GM06990 (cell line): ENCODE measurements at places on chromosomes 5 and 9.

- DNase-seq = no peak
These were observed 1.6 kb upstream of the OBP2B start for GRCh38 chr9:133210609-133211008.

GRCh38 chr9:134439368-134439784 lies 113.1 kb downstream of the RXRA start:
- DNase-seq = no peak

DNA sequence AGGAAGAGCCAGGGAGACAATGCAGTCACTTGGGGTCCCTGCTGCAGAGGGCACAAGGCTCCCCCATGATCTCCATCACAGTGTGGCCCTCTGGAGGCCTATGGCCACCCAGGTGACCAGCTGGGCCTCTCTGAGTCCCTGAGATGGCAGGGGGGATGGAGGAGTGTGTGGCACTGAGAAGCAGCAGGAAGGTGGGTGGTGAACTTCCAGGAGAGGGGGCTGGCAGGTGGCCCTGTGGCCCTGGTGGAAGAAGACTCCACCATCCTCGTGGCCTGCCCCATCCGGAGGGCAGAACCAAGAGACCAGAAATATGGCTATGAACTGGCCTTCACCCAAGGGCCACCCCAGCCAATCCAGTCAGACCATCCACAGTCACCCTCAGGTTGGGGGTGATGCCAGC lies 31.7 kb upstream of the AFAP1L1 start:
- DNase-seq = no peak

DNA sequence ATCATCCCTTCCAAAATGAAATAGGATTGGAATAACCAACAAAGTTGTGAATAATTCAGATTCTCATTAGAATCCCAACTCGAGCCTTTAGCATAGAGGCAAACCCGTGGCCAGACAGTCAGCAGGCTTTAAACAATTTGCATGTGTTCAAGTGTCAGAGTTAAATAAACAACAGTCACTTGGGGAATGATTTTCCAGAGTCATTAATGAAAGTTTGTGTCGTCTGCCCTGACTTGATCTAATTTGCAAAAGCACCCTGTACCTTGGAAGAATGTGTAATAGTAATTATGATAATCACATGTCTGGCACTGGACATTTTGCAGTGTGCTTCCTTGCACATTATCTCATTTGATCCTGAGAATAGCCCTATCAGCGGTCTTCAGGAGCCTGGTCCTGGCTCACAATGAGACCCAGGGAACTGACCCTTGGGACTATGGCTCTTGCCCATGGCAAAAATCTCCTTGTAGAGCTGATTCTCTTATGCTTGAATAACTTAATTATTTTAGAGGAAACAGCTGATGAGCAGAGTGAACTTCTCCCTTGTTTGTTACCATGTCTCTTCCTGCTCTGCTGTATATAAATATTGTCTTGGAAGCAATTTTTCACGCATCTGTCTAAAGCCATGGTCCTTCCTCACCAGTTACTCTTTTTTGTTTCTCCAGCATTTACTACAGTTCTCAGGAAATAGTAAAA lies 272.7 kb downstream of the NR3C1 start:
- DNase-seq = no peak

DNA sequence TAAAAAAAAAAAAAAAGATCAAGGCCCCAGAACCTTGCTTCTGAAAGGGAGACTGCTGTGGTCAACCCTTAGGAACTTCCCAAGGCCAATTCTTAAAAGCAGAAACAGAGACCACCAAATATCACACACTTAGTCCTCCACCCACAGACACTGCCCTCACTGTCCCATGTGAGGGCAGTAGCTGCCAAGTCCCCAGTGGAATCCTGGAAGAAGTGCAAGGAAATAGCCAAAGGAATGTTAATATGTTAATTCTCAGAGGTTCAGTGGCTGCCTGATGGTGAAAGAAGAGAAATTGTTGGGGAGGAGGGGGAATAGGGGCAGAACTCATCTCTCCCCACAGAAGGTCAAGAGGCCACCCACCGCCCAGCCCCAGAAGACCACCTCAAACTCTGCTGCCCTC lies 23.1 kb downstream of the FSTL4 start:
- no peak for DNase-seq

GRCh38 chr9:89093201-89093975 lies 85.2 kb downstream of the SHC3 start:
- DNase-seq = no peak

- no peak for DNase-seq
These were observed 60.9 kb upstream of the ROR2 start for GRCh38 chr9:92010705-92011536.

GRCh38 chr9:105296877-105297287 lies 52.4 kb downstream of the SLC44A1 start:
- DNase-seq = no peak

DNA sequence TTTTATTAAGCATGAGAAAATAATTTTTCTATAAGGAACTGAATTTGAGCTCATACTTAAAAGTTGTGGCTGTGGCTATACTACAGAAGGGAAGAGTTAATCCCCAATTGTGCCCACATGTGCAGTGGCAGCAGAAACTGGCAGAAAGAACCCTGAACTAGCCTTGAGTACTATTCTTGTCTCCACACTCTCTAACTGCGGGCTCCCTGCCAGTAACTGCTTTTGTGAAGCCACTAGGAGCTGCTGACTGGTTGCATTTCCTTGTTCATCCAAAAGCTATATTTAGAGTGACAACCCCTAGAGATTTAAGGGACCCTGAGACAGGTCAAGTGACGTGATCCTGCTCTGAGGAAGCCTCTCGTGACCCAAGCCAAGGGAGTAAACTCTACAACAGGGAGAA lies 238.6 kb downstream of the ELAVL2 start:
- DNase-seq = no peak

DNA sequence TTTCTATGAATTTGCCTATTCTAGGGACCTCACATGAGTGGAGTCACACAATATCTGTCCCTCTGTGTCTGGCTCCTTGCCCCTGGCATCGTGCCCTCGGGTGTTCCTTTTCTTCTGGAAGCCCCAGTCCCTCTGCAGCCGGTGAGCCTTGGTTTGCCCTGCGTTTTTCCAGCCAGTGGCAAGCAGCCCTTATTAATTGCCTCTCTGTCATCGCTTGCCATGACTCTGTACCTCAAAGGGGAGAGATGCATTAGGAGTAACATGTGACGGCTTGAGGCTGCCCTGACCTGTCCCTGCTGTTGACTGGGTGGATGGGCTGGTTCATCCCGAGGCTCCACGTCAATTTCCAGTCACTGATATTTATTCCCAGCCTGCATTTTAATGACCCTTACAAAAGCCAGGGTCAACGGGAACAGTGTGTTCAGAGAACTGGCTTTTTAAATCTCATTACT lies 87.3 kb downstream of the CFAP90 start:
- no peak for DNase-seq

- DNase-seq = no peak
These were observed 362.6 kb downstream of the PTPRD start for GRCh38 chr9:10250219-10250618.

DNA sequence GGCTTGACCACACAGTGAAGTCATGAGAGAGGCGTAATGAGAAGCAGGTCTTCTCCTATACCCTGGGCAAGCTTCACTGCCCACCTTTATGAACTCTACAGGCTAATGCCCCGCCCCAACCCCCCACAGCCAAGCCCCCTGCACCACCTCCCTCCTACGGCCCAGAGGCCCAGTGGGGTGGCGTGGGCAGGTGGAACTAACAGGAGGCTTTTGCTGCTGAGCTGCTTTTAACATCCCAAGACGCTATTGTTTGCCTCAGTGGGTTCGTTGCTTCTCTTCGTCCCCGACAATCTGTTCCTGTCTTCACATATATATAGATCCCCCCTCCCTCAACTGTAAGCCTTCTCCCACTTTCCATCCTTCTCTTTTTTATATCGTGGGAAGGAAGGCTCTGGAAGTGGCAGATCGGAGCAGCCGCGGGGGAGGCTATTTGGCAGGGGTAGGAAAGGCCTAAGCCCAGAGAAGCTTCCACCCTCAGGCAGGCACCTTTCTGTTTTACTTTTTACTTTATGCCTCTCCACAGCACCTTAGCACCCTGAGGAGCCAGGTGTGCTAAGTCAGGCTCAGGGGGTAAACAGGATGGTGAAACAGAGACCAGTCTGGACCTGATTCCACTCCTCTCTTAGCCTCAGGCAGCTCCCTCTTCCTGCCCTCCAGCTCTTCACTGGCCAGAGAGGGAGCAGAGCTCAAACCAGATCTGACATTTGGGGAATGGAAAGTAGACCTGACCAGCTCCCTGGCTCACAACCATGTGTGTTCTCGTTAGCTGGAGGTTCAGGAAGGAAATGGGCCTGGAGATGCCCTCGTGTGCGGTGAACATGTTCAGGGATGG lies 26.5 kb downstream of the CD74 start:
- DNase-seq = no peak

DNA sequence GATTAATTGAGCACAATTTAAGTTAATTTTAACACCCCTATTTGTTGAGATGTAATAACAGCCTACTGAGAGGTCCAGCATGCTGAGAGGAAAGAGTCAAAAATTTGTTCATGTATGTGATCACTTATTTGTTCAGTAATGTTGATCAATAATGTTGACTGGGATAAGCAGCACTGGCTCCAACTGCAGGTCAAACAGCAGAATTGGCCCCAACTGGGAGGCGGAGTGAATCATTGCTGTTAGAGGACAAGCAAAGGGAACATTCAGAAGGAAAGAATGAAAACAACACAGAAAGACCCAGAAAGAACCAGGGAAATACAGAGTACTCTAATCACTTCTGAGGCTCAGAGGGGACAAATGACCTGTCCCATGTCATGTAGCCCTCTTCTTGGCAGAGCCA lies 221.1 kb downstream of the COMMD10 start:
- DNase-seq = no peak

DNA sequence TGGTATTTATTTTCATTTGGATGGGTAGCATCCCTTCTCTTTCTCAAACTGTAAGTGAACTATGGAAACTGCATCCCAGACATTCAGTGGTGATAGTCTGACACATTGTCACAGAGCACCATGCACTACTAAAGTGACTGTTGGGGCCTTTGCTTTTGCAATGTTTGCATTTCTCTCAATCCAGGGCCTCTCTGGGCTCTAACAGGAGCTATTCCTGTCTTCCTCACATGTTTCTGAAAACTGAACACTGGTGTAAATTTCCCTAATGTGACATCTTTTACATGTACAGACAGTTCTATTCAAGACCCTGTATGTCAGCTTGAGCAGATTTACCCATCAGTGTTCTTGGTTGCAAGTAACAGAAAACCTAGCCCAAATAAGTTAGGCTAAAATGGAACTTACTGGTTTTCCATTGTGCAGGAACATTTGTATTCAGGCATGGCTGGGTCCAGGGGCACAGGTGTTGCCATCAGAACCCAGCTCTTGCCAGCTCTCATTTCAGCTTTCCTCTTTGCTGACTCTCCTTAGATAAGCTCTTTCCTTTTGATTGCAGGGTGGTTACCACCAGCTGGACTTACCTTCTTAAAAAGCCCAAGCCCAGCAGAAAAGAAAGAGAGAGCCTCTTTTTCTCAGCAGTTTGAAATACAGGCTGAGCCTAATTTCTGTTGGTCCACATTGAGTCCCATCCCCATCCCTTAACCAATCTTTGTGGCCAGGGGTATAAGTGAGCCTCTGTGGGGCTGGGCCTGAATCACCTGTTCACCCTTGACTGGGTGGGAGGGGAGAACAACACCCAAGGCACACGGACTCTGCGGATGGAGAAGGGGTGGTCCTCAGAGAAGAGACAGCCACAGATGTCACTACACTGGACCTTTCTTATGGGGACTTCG lies 234.3 kb downstream of the NR3C1 start:
- no peak for DNase-seq

GRCh38 chr5:132365213-132365612 lies 4.3 kb upstream of the SLC22A5 start:
- no peak for DNase-seq

DNA sequence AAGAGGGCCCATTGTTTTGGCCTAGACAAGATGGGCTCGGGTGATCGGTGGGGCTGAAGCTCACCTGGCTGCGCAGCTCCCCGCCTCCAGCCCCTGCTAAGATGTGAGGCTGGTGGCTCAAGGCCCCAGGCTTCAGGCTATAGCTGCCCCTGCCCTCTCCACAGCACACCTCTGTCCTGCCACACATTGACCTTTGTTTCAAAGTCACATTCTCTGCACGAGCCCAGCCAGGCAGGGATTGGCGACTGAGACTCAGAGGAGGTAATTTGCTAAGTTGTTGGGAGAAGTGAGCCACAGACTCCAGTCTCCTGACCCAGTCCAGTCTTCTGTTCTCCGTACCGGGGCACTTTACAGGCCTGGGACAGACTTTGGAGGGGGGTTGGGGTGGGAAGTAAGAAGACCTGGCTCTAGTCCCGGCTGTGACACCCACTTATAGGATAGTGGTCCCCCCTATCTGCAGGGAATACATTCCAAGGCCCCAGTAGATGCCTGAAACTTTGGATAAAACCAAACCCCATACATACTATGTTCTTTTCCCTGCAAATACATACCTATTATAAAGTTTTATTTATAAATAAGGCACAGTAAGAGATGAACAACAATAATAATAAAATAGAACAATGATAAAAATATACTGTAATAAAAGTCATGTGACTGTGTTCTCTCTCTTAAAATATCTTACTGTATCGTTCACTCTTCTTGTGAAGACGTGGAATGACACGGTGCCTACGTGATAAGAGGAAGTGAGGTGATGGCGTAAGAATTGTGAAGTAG lies 13.3 kb downstream of the PDGFRB start:
- DNase-seq = no peak

- DNase-seq = no peak
These were observed 18.7 kb downstream of the DAPK1 start for GRCh38 chr9:87516222-87516925.

GRCh38 chr9:101951598-101951997 lies 213.2 kb upstream of the GRIN3A start:
- DNase-seq = no peak

- peak; percentile 56 for DNase-seq
These were observed 3.8 kb downstream of the IFNA1 start for GRCh38 chr9:21443849-21444625.

GRCh38 chr9:136931611-136932130 lies 12.9 kb downstream of the FBXW5 start:
- DNase-seq = no peak

DNA sequence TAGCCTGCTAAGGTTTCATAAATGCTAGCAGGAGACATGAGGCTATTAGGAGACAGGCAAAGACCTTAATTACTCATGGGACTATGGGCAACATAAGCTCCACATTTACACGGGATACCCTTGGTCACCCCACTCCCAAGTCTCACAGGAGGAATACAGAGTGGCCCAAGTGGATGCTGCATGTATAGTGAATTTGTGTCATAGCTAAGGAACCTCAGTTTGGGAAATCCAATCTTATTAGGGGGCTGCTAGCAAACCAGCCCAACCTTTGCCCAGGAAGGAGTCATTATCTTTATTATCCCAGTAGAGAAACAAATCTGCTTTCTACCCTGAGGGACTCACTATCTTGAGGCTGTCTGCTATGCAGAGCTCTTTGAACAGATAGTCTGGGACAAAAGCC lies 405.9 kb downstream of the KIAA0825 start:
- DNase-seq = no peak
